Right kidney (tissue), 9 donors: ENCODE measurements at places on chromosomes 11 and 22.

DNA sequence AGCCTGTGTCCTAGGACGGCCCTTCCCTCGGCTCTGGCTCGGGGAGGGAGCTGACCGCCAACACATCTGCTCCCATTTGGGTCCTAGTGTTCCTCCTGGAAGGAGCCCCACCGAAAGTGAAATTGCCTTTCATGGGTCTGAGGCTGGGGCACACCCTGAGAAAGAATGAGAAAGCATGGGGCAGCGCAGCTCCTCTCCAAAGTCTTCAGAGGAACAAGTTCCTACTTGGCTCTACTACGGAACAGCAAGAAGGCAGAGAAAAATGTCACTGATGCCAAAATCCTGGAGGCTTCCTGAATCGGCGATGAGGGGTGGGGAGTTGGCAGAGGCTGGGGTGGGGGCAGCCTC is 41.5 kb upstream of the MYEOV start:
- no peak for DNase-seq

- DNase-seq = no peak
These were observed 1284.0 kb downstream of the FAM181B start for GRCh38 chr11:81449588-81450156.

GRCh38 chr11:80307676-80308075 is 866.8 kb upstream of the TENM4 start:
- no peak for DNase-seq

DNA sequence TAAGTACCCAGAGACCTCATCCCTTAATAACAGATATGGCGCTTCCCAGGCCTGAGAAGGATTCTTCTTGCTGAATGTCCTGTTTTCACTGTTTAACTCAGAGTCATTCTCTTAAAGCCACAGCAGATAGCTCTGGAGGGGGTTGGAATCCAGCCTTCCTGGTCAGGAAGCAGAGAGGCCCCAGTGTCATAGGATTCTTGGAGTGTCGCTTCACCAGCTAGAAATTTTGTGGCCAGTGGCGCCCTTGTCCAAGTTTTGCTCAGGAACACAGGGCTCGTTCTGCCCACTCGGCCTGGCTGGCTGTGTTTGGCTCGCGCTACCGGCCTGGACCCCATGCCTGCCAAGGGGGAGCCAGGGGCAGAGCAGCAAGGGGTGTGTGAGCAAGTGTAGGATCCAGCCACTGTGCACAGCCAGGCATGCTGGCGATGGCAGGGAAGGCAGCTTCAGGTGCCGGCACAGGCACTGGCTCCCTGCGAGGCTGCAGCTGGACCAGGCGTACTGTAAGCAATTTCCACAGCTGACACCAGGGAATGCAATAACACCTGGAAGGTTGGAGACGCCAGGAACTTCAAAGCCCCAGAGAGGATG is 214.8 kb upstream of the SESN3 start:
- no peak for DNase-seq

DNA sequence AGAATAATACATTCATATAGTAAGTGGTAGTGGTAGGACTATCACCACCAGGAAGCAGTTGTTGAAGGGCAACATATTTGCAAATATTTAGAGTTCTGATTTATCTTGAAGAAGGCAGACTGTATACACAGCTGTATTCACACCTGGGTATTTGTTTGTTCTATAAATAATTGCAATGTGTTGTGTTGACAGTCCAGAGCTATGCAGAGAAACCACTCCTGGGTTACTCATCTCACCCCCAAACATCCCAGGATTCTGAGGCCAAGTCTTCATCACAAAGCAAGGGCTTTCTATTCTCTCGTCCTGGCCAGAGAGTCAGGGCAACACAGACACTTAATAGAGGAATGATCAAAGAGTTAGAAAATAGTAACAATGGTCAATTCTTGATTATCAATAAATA is 102.1 kb upstream of the FAT3 start:
- DNase-seq = no peak
